Islet precursor cell (in vitro differentiated cells): ENCODE measurements at places on chromosomes 12 and 14.

DNA sequence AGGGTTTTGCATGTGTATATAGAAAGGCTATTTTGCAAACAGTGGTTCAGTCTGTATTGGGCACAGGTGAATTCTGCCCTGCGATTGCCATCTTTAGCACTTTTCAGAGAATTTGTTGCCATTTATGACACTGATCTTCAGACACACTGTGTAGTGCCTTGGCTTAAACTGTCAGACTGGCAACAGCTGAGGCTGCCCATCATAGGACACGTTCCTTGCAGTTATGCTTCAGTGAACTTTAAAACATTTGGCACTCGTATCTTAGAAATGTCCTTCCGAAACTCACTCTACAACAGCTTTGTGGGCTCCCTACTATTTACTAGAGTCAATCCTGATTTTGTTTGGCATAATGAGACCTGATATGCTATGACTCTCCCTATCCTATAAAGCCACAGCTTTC, 29.1 kb downstream of the AP5M1 start:
- no peak for DNase-seq

DNA sequence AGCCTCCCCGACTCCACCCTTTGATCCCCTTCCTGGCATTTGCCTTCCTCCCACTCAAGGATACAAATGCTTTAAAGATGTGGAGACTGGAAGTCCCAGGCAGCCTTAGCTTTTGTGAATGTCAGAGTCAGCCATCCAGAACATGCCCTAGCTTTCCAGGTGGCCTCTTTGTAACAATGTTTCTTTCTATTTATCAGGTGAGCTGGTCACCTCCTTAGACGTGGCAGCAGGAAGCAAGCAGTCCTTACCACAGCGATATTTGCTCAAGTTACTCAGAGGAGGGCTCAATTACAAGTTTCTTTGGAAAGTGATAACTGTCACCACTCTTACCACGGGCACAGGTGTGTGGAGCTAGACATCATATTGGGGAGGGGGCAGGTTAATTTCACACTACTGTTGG, 4.9 kb downstream of the GALNT6 start:
- DNase-seq, result no peak

- DNase-seq, result no peak
Observed at GRCh38 chr14:32137892-32138291, 60.8 kb downstream of the ARHGAP5 start.

- DNase-seq, result peak; percentile 84
Observed at GRCh38 chr14:90848944-90849731, 32.9 kb upstream of the TTC7B start.

GRCh38 chr14:90344331-90345238, 12.8 kb upstream of the NRDE2 start:
- no peak for DNase-seq

GRCh38 chr14:22333422-22334274, 255.4 kb downstream of the DAD1 start:
- DNase-seq, result peak; percentile 84

GRCh38 chr12:50986966-50987737, 34.8 kb downstream of the HIGD1C start:
- peak; percentile 80 for DNase-seq

DNA sequence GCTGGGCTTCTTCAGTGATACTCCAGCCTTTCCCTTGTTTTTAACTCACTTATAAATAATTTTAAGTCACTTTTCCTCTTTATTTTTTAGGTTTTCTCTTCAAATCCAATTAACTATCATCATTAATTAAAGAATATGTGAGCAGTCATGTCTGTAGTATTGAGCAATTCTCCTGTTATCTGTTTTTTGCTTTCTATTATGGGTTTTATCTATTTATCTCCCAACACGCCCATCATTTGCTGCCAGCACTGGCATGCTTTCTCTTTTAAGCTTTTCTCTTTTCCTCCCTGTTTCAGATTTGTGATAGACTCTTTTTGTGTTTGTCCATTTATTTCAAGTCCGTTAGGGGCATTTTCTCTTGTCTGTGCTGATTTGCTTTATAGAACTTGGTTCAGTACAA, 72.3 kb downstream of the CRADD start:
- DNase-seq, result no peak

GRCh38 chr14:101706509-101707067, 54.9 kb upstream of the PPP2R5C start:
- DNase-seq, result no peak

- no peak for DNase-seq
Observed at GRCh38 chr14:69880044-69880487, 850 bp downstream of the SMOC1 start.

- no peak for DNase-seq
Observed at GRCh38 chr14:44886860-44887595, 74.7 kb downstream of the KLHL28 start.
